HFFc6 (cell line): ENCODE measurements at places on chromosomes 1 and 21. TPM values are rescaled to one million over a fixed set of nuclear protein-coding genes. Genes with fewer than 3 reads are reported as not detected.

INPP5B gene
- total RNA-seq = 7.9 to 14.4 TPM (median 10.1 TPM) in 3 replicates

GRCh38 chr1:74673351-74674111, at the start of gene ERICH3:
ERICH3 (minus strand) TSS chr1:74673792; CDS start chr1:74673519, 273 bp downstream.
- DNase-seq = no peak

TGFB2 gene
- total RNA-seq = 2.6 to 12.3 TPM (median 8.2 TPM) in 3 replicates

FBXO2 gene
- total RNA-seq = 0.67 to 1.9 TPM (median 1.3 TPM) in 3 replicates

DNA sequence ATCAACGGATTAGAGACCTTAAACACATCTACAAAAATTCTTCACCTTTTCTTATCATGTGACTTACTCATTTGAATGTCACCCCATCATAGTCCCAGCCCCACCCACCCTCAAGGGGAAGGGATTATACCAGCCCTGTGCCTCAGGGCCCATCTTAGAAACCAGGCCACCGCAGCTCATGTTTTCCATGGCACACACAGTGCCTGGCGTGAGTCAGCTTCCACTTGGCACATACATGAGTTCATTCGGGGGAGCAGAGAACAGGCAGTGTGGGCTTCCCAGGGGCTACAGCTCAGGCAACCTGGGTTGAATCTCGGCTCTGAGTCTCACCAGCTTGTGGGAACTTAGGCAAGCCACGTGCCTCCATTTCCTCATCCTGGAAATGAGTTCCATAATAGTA, 310.6 kb downstream of the NPHP4 start:
- DNase-seq = no peak

CITED4 gene
- total RNA-seq = 1.2 to 5.3 TPM (median 2.3 TPM) in 3 replicates

DNA sequence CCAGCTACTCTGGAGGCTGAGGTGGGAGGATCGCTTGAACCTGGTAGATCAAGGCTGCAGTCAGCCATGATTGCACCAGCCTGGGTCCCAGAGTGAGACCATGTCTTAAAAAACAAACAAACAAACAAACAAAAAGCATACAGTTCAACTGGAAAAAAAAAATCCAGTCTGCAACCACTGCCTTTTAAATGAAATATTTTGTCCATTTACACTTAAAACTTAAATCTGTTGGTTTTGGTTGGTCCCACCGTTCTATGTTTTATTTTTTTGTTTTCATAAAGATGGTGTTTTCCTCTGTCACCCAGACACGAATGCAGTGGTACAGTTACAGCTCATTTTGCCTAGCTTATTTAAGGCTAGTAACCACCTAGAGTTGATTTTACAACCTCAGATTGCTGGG, 9.8 kb downstream of the FALEC start:
- DNase-seq = no peak

TMPRSS2 gene
- total RNA-seq = not detected in 2 replicates

ZMYND12 gene
- 0.20 TPM in 1 of 2 replicates, not detected in the other for total RNA-seq

- DNase-seq = no peak
These were observed 62.9 kb upstream of the ATP1A1 start for GRCh38 chr1:116310180-116310579.

CCDC185 gene
- total RNA-seq = not detected in 3 replicates

CCDC181 gene
- total RNA-seq = not detected in 3 replicates

ADAMTS5 gene
- 5.7 to 12.0 TPM (median 6.6 TPM) in 3 replicates for total RNA-seq

GRCh38 chr1:61636376-61636775, 88.6 kb downstream of the TM2D1 start:
- DNase-seq = no peak

DNA sequence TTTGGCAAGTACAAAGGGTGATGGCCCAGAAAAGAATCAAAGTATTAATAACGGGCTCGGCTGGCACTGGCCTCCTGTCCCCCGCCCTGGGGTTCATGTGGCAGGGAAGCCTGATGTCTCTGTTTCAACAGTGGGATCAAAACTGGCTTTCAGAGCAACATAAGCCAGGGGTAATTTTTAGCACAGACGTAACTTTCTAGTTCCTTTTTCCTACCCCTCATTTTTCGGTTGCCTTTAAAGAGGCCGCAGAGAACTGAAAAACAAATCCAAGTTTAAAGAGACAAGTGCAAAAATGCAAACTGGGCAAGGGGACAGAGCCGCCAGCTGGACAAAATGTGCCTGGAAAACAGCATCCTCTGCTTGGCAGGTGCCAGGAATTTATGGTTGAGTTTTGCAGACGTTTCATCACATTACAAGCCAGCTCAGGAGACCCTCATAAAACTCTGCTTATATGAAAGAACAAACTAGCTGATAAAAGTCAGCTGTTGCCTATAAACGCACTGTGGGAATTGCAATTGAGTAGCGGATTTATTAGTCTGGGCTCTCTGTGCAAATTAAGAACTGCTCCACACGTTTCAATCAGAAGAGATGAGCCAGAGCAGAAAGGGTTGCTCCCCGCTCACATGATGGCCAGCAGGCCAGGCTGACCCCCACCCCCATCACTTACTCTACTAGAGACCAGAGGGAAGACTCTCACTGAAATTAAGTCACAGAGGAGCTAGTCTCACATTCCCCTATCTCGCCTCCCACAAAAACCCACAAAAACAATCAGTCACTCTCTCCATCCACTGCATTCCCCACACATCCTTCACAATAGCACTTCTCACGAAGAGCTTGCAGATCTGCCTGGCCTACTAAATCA, 15.8 kb upstream of the CDCA8 start:
- DNase-seq = no peak

KIF21B gene
- not detected in 3 replicates for total RNA-seq
